ENCODE measurements at places on chromosomes 7 and 10.
A peak's percentile ranks its signal among the peaks of the same experiment; 100 is the strongest.

- DNase-seq, result no peak
These were observed 78.6 kb downstream of the TRRAP start for GRCh38 chr7:98956937-98957336.

- no peak for DNase-seq
These were observed 15.5 kb upstream of the PDLIM1 start for GRCh38 chr10:95306318-95306650.

DNA sequence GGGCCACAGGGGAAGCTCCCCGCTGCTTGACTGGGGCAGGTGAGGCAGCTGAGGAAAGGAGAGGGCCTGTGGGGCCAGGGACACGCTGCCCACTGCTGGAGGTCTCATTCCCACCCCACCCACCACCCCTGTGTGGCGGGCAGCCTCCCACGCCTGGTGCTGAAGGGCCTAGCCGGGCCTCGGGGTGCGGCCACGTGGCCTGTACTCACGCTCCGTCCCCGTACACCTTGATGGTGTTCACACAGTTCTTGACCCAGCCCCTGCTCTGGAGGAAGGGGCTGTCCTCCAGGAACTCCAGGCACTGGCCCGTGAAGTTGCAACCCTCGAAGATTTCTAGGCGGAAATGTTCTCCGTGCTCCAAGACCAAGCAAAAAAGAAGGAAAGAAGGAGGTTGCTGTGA, 4.0 kb downstream of the CRYGN start:
- DNase-seq, result no peak

- no peak for DNase-seq
These were observed 753.8 kb downstream of the GRID1 start for GRCh38 chr10:85612833-85613232.

GRCh38 chr10:33100781-33101391, 142.9 kb upstream of the ITGB1 start:
- DNase-seq, result no peak

GRCh38 chr7:24936121-24936824, 43.7 kb downstream of the OSBPL3 start:
- DNase-seq, result no peak

DNA sequence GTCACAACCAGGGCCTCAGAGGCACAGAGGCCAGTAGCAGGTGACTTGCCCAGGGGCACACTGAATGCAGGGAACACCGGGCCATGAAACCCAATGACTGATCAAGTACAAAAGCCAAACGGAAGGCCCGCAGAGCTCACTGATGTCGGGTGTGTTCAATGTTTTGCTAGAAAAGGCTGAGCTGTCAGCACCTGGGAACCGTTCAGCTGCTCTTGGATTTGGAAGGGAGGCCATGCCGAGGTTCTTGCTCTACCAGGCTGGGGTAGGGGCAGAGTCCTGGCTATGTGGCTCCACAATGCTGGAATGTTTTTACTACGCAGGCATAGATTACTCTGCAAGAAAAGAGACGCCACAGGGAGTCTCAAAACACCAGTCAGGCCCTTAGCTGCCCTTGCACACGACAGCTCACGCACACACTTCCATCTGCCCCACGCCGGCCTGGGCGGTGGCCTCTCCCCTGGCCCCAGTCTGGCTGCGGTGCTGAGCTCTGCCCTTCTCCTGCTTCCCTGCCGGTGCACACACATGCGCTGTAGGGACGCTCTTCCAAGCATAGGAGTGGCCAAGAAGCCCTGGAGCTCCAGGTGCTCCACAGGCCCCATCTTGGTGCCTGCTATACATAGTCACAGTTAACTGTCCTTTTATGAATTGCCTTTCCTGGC, 79.9 kb downstream of the ZRANB1 start:
- DNase-seq, result no peak

- no peak for DNase-seq
These were observed 23.0 kb downstream of the PRLHR start for GRCh38 chr10:118572256-118573041.

- DNase-seq, result no peak
These were observed 390.0 kb upstream of the AUTS2 start for GRCh38 chr7:69208276-69208675.

GRCh38 chr7:38889079-38889478, 19.9 kb downstream of the VPS41 start:
- DNase-seq, result no peak

- DNase-seq, result no peak
These were observed 263.6 kb upstream of the LRRN3 start for GRCh38 chr7:110827287-110827855.

DNA sequence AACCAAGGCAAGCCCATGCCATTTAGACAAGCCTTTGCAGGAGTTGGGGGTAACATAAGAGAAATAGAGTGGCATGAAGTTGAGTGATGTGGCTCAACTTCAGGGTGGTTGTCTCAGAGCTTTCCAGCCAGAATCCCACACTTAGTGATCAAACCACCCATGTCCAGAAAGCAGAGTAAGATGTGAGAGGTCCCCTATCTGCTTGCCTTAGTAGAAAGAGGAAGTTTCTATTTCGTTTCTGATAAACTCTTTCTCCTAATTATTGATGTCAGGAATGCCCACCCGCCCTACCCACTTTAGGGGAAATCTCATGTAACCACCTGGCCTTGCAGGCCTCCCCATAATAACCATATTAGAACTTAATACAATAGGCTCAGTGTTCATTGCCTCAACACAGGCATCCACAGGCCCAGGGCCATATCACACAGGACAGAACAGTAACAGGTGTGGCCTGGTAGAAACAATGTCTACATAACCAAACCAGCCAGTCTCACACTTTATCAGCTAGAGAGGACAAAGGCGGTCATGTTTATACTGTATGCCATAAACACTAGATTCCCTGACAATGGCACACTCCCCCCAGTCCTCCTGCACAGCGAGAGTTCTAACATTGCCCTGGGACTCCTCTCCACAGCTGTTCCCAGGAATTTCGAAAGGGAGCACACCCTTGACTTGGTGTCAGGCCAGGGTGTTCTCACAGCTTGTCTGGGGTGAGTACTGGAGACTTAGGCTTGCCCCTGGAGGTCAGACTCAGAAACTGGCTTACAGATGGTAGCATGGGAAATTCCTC, 364.4 kb downstream of the CXCL12 start:
- DNase-seq, result no peak

DNA sequence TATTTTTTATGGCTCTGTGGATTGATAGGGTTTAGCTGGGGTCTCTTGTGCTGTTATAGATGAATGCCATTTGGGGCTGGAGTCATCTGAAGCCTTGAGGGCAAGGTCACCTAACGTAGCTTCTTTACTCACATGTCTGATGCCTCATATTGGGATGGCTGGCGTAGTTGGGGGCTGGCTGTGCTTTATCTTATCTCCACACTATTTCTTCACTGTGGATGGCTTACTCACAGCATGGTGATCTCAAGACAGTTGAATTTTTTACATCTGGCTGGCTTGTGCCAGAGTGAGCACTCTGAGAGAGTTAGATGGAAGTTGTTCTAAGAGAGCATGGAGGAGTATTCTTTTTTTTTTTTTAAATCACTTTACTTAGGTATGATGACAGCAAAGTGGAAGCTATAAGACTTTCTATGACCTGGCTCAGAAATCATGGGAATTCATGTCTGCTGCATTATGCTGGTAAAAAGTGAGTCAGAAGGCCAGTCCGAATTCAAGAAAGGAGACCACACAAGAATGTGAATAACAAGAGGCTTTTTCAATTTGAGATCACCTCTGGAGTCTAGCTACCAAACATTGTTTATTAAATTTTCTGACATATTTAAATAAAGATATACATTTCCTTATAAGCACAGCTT, 252.4 kb upstream of the TPK1 start:
- DNase-seq, result no peak

GRCh38 chr10:97319671-97320479, 804 bp downstream of the FRAT1 start:
- DNase-seq, result peak; percentile 76

DNA sequence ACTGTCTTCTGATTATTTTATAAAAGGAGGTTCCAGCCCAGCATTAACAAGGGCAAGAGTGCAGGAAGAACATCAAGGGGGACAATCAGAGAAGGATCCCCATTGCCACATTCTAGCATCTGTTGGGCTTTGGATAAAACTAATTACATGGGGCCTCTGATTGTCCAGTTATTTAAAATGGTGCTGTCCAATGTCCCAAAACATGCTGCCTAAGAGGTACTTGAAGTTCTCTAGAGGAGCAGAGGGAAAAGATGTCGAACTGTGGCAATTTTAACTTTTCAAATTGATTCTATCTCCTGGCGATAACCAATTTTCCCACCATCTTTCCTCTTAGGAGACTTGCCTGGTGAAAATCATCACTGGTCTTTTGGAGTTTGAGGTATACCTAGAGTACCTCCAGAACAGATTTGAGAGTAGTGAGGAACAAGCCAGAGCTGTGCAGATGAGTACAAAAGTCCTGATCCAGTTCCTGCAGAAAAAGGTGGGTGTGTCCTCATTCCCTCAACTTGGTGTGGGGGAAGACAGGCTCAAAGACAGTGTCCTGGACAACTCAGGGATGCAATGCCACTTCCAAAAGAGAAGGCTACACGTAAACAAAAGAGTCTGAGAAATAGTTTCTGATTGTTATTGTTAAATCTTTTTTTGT, 2.3 kb downstream of the IL6 start:
- no peak for DNase-seq

DNA sequence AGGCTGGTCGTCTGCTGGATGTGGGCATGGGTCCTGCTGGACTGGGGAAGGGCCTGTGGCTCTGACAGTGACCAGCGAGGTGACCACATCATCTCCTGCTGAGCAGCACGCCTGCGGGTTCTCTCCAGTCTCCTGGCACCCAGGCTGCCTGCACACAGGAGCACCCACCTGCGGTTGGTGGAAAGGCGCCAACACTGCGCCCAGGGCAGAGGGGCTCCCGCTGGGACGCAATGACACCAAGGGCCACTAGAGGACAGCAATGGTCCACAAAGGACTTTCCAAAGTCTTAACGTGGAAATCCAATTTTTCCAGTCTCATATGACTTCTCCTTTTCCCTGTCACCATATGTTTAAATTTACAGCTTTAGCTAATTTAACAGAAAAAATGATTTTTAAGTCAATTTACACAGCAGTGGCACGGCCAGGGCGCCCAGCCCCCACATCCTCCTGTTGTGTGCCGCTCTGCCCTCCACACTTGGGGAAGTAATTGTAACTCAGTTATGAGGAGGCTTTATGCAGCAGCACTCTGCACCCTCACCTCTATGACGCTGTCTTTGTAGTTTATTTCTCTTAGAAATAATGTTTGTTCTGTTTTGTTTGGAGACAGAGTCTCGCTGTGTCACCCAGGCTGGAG, 38.1 kb downstream of the CFAP46 start:
- DNase-seq, result peak; percentile 69

GRCh38 chr7:144835155-144835611, 670 bp downstream of the TPK1 start:
- DNase-seq, result peak; percentile 68

- DNase-seq, result peak; percentile 30
These were observed 67.8 kb downstream of the EGFR start for GRCh38 chr7:55086413-55087201.

DNA sequence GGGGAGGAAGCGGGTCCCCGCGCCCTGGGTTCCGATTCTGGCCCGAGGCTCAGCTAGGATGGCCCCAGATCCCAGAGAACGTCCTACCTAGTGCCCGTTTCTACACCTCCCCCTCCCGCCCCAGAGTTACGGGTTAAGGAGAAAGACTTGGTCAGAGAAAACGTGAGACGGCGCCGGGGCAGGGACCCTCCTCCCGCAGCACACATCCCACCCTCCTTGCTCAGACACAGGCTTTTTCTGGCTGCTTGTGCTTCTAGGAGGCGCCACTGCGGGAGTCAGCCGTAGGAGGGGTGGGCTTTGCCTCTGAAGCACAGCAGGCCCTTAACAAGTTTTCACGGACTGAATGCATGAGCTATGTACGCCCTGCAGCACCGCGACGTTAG, 104.9 kb upstream of the LEP start:
- no peak for DNase-seq

- DNase-seq, result peak; percentile 25
These were observed 97.8 kb downstream of the CHST15 start for GRCh38 chr10:123995461-123996131.

- no peak for DNase-seq
These were observed 88.8 kb downstream of the SEMA3C start for GRCh38 chr7:80830010-80830409.

- no peak for DNase-seq
These were observed 89.8 kb downstream of the SEMA3A start for GRCh38 chr7:84104826-84105225.

DNA sequence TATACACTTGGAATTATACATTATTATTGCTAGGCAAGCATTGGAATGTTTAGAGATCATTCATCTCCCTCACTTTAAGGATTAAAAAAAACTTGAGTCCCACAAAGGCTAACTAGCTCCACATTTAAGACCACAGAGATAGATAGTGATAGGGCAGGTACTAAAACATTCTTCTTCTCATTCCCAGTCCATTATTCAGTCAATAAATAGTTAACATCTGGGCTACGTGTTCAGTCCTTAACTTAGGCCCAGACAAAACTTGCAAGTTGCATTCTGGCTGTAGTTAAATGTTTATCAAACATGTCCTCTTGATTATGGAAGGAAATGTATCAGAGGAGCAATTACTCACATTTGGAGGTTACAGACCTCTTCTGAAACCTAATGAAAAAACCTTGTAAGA, 2.4 kb downstream of the GNG11 start:
- no peak for DNase-seq

DNA sequence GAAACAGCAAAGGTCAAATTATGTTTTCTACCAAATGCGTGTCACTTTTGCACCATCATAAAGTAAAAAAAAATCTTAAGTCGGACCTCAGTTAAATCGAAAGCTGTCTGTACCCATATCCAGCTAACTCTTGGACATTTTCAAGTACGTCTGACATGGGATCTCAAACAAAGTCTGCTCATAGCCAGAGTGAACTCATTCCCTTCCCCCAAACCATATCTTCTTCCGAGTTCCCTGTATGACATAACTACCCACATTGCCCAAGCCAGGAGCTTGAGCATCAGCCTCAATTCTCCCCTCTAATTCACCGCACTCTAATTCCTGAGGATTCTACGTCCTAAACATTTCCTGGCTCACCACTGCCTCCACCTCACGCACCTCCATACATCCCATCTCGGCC, 44.8 kb upstream of the TARP start:
- DNase-seq, result no peak

DNA sequence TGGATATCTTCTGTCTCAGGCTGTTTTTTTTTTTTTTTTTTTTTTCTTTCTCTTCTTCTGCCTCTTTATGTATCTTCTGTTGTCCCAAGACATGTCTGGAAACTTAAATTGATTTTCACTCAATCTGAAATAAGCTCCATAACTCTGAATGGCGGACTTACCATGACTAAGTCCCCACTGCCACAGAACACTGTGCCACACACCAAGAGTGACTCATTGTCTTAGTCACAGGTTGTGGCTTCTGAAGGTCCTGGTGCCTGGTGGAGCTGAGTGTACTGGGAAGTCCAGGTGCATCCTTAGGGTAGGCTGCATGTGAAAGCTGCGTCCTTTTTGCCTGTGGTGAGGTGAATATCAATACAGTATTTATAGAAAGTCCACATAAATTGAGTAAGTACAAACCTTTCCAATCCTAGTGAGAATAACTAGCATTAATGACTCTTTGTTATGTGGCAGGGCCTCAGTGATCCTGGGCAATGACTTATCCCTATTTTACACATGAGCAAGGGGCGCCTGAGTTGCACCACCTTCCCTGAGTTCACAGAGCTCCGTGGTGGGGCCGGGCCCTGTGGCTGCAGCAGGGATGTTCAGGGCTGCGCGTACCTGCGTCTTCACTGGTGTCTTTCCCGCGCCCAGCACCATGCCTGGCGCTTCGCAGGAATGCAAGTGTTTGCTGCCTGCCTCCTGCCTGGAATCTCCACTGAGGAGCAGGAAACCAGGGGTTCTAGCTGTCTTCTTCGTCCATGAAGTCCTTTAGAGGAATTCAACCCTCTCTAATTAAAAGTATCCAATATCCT, 4.3 kb downstream of the PFKP start:
- peak; percentile 49 for DNase-seq
